ENCODE measurements at places on chromosomes 6 and 20.

DNA sequence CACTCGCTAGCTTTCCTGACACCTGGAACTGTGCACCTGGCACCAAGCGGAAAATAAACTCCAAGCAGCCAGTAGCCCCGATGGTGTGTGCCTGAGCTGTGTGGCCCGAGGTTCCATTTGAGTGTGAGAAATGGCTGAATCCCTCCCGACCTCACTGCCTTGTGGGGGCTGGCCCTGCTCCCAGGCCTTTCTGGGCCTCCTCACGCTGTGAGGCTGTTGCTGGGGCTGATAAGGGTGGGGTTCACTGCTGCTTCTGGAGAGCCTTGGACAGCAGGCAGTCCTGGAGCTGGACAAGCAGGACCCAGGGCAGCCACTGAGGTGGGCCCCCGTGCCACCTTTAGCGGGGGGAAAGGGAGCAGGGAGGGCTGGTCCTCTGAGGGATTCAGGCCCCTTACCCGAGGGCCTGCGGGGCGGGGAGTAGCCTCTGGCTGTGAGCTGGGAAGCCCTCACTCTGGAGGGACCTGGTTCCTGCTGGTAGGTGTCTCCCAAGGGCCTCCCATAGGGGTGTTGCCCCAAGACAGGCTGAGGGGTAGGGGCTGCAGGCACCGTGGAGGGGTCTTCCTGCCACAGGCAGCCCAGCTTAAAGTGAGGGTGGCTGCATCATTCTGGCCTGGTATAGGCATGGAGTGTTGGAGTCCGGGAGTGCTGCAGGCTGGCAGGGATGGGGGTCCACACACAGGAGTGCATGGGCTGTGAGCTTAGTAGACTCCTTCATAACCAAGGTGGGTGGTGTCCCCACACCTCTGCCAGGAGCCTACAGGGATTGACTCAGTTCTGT is 1.7 kb downstream of the PPDPF start:
- DNase-seq: no peak

DNA sequence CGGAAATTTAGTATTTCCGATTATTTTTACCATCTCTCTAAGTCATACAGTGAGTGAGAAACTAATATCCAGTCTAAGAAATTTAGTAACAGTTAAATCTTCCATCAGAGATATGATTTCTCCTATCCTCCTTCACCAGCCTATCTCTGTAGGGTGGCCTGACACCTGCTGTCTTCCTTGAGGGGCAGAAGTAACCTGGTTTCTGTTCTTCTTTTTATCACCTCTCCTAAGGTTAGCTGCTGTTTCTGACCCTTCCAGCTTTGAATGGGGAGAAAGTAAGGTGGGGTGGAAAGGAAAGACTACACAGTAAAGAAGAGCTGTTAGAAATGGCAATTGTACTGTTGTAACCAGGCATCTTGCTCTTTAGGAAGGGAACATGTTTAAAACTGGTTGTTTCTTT is 447.7 kb downstream of the PHF3 start:
- no peak for DNase-seq

DNA sequence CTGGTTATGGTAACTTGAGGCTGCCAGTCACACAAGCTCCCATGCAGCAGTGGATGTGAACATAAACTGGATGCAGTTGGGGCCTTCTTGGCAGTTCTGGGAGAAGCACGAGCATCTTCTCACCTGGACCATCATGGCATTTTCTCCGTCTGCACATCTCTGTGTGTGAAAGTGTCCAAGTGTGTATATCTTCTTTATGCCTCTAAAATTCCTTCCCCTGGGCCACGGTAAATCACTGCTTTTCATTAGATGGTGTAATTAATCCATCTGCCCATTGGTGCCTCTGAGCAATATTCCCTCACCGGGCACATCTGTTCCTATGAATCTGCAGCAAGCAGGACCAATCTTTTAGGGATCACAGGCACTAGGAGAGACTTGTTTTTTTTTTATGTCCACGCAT is 138.0 kb downstream of the MAP3K7 start:
- no peak for DNase-seq

- DNase-seq: peak; percentile 5
Measured at GRCh38 chr20:34215711-34216381, 25.4 kb upstream of the ASIP start.

GRCh38 chr6:159595173-159595572 is 97.9 kb downstream of the SOD2 start:
- DNase-seq: no peak

DNA sequence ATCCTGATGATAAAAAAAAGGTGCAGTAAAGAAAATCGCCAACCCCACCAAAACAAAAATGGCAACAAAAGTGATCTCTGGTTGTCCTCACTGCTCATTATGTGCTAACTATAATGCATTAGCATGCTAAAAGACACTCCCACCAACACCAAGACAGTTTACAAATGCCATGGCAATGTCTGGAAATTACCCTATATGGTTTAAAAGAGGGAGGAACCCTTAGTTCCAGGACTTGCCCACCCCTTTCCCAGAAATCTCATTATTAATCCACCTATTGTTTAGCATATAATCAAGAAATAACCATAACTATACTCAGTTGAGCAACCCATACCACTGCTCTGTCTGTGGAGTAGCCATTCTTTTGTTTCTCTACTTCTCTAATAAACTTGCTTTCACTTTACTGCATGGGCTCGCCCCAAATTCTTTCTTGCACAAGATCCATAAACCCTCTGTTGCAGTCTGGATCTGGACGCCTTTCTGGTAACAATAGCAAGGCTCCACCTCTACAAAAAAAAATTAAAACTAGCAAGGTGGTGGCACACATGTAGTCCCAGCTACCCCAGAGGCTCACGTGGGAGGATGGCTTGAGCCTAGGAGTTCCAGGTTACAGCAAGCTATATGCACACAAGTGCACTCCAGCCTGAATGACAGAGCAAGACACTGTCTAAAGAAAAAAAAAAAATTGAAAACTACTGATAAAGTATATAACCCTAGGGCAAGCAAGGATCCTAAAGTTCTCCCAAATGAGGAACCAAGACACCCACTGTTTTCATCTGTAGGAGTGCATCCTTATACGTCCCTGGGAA is 278.8 kb upstream of the JARID2 start:
- DNase-seq: no peak

GRCh38 chr20:1813101-1813529 is 82.1 kb upstream of the SIRPA start:
- no peak for DNase-seq

GRCh38 chr6:140729521-140729920 is 1355.1 kb upstream of the CITED2 start:
- no peak for DNase-seq

DNA sequence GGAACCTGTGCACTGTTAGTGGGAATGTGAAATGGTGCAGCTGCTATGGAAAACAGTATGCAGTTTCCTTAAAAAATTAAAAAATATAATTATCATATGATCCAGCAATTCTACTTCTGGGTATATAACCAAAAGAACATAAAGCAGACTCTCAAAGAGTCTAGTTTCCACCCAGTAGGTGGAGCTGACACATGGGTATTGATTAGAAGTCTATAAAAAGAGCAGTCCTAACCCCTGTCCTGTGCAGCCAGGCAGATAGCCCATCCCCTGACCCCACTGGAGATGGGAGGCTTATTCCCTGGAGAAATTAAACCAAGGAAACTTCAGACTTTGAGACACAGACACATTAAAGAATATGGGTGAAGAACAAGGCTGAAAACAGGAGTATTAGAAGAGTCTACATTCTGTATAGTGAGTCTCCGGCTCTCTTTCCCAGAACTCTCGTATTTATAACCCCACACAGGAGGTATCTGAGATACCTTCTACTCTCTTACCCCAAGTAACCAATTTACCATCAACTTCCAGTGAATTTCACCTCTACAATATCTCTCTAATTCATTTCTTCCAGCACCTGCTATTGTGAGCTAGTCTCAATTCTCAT is 92.3 kb downstream of the SEL1L2 start:
- no peak for DNase-seq

- no peak for DNase-seq
Measured at GRCh38 chr6:144667532-144668503, 382.7 kb downstream of the UTRN start.

- DNase-seq: no peak
Measured at GRCh38 chr6:144922120-144922722, 637.1 kb downstream of the UTRN start.

DNA sequence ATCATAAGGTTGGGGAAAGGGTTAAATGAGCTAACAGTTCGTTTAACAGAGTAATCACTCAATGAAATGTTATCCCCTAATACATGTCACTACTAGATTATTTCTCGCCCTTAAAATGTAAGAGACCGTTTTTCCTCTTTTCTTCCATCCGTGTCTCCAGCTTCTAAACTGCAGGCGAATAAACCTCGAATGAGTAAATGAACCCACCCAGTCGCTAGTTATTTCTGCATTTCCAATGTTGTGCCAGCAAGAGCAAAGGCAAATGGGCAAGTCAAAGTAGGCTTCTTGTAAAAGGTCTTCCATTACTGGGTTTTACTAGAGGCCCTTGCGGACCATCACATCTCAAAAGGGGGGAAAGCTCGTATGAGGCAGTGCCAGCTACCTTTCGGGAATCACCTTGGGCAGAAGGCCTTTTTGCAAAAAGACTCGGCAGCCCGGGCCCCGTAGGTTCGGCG is 400 bp upstream of the SMAP1 start:
- DNase-seq: no peak

- no peak for DNase-seq
Measured at GRCh38 chr6:17226786-17227233, 54.4 kb upstream of the RBM24 start.

DNA sequence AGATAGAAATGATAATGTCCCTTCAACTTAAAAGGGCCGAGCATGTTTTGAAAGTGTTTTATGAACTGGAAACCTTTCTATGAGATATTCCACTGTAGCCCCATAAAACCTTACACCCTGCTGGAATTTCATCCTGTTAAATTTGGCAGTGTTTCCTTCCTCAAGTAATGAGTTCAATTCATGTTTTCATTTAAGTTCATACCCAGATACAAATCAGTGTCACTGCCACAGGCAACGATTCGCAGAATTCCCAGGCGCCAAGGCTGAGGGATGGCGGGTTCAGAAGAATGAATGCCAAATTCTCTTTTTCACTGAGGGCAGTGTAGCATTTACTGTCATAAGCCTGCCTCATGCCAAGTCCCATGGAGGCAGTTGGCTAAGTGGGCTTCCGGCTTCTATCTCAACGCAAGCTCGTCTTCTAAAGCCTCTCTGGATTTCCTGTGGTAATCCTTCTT is 511.8 kb upstream of the ID4 start:
- no peak for DNase-seq

- DNase-seq: no peak
Measured at GRCh38 chr20:14553774-14554534, 216.5 kb upstream of the FLRT3 start.

DNA sequence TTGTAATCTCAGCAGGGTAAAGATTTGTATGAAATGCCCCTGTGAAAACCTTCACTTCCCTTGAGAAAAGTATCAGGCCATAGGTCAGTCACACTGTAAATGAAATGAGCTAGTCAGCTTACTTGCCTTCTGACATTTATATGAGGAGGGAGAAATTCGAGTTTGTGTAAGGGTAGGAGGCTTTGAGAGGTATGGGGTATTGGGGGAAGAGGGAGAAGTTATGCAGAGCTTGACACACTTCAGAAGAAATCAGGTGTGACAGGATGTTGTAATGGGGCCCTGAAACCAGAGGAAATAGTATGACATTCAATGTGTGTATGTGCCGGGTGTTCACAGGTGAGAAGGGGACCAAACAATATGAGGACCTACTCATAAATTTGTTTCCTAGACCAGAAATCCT is 64.2 kb upstream of the CCN6 start:
- peak; percentile 41 for DNase-seq

- DNase-seq: no peak
Measured at GRCh38 chr20:57082357-57082945, 184.0 kb downstream of the BMP7 start.

DNA sequence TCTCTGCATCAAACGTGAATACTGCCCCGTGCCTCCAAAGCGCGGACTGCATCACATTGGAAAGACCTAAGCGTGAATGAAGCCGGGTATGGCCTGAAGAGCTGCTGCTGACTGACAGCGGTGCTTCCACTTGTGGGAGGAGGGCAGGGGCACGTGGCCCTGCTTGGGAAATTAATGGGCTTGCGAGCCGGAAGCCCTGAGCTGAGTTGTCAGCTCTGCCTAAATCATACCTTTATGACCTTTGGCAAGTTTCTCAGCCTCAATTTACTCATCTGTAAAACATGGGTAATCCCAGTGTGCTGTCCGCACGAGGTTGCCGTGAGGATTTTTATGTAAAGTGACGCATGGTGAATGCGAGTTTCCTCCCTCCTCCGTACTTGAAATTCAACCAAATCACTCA is 67.0 kb upstream of the FOXQ1 start:
- no peak for DNase-seq

DNA sequence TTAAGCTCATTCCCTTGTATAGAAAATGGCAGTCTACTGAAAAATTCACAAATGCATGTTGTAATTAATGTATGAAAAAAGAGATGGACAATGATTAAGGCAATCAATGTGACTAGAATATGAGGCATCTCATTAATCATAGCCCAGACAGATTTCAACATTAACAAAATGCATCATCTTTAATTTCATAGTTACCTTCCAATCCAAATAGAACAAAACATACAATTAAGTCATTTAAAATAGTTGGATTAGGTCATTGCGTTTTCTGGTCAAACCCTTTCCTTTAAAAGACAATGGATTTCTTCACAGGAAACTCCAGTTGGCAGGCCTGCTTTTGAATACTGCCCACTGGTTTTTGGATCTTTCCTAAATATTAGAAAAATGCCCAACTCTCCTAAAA is 203.9 kb downstream of the HAO1 start:
- DNase-seq: no peak

DNA sequence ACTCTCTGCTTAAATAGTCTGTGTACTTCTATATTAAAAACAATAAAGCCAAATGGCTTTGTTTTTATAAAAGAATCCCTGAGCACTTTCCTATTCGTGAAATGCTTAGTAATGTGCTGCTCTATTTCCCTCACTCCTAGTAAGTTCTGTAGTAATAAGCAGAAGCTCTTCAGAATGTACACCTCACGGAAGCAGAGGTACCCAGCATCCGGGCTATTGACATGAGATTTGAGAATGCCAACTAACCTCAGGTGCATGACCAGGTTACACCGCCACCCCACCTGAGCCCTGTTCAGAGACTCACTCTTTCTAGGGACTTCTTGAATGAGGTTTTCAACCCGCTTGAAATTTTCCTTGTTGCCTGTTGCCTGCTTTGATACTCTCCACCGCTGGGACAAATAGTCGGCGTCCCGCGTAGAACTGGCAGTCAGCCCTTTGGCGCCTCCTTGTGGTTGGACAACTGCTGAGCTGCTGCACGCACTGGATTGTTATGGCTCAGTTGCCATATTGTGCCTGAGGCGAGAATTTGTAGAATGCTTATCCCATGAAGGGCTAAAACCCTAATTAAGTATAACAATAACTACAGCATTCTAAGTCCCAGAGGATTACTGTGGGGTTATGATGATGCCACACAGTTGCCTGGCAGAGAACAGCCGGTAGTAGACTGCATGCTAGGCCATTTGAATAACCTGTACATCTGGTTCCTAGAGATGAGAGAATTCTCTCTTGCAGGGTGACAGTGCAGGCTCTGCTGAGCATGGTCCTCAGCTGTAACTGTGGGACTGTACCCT is 95.4 kb downstream of the KHDC1L start:
- DNase-seq: peak; percentile 75

- DNase-seq: no peak
Measured at GRCh38 chr20:21801193-21801592, 95.7 kb downstream of the PAX1 start.
